ENCODE measurements at places on chromosomes 2 and 18.

DNA sequence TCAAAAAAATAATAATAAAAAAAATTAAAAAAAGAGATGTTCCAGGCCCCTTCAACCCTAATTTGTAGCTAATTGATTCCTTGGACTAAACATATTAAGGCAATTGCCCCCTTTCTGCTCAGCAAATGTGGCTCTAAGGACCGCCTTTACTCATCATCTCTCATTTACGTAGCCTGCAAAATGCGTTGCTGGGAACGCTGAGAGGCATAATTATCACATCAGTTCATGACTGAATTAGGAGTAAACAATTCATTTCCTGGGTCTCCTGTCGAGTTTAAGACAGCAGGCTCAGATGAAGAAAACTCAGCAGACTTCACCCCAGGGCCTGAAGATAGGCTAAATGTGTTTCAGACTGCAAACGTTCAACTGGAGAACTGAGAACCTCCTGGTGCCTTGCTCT is 413.5 kb downstream of the NBAS start:
- DNase-seq: no peak

GRCh38 chr2:88171966-88172365 is 1.8 kb downstream of the THNSL2 start:
- no peak for DNase-seq

DNA sequence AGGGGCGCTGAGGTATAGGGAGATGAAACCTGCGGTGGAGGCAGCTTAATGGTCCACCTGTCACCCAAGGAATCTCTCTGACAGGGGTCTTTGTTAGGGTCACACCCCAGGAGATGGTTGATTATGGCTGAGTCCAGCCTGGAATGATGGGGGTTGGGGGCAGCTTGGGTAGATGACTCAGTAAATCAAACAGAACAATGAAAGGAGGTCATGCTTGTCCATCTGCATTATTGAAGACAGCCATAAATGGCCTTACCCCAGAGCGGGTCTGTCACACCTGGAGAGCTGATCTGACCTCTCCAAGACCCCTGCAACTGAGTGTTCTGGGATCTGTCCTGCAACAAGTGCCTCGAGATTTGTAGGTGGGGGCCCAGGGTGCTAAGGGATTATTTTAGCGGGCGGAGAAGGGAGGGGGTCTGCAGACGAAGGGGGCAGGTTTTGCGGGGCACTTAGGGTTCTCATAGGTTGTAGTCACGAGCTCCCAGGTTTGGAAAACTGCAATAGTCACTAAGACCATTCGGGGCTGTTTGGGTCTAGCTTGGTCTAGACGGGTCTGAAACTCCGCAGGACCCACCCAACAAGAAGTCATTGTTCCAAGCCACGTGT is 771 bp upstream of the IGFBP2 start:
- DNase-seq: no peak

DNA sequence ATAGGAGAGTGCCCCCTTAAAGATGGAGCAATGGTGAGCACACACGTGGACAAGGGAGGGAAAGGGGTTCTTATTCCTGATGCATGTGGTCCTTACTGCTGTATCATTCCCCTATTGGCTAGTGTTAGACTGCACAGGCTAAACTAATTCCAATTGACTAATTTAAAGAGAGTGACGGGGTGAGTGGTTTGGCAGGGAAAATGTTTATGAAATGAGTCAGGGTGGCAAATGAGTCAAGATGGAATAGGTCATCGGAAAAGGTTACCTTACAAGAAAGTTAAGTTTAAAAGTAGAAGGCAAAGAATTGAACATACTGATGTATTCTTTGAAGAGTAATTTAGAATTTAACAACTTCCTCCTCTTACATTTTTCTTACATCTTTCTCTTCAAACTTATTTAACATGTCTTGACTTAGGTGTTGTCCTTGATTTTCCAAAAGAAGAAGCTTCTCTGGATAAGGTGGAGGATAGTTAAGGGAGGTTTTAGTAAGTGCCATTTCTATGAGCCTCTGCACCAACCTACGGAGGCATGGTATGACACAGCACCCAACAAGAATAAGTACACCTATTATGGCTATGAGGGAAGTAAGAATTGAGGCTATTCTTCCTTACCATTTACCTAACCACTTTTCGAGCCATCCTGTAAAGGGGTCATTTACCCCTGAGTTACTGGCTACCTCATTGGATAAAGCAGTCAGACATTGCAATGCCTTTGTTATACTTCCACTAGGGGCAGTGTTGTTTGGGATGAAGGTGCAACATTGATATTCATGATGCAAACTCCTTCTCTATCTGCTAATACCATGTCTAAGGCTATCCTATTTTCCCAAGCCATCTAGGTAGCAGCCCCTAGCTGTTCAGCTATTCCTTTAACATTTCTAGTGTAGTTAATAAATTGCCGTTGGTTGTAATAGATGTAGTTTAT is 1345.8 kb upstream of the LRRTM1 start:
- DNase-seq: no peak

- no peak for DNase-seq
Measured at GRCh38 chr2:156884216-156884615, 373.3 kb upstream of the GALNT5 start.

DNA sequence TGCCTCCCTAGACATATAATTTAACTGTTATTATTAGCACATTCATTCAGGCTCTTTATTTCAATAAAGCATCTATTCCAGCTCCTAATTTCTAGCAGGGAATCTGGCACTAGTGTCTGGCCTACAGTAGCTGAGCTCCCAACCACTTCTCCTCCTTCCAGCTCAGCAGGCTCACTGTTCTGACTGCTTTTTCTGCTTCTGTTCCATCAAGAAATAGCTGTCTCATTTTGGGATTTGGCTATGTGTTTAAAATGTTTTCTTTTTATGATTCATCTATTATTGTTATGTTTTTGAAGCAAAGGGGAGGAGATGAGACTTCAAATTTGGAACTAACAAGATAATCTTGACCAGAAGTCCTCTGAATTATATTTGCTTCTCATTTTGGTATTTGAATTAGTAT is 172.7 kb upstream of the SMAD7 start:
- no peak for DNase-seq

GRCh38 chr2:211598238-211598637 is 940.4 kb downstream of the ERBB4 start:
- no peak for DNase-seq

GRCh38 chr18:10482363-10482984 is 28.0 kb downstream of the APCDD1 start:
- no peak for DNase-seq

GRCh38 chr18:51107082-51107481 is 77.1 kb downstream of the SMAD4 start:
- no peak for DNase-seq

DNA sequence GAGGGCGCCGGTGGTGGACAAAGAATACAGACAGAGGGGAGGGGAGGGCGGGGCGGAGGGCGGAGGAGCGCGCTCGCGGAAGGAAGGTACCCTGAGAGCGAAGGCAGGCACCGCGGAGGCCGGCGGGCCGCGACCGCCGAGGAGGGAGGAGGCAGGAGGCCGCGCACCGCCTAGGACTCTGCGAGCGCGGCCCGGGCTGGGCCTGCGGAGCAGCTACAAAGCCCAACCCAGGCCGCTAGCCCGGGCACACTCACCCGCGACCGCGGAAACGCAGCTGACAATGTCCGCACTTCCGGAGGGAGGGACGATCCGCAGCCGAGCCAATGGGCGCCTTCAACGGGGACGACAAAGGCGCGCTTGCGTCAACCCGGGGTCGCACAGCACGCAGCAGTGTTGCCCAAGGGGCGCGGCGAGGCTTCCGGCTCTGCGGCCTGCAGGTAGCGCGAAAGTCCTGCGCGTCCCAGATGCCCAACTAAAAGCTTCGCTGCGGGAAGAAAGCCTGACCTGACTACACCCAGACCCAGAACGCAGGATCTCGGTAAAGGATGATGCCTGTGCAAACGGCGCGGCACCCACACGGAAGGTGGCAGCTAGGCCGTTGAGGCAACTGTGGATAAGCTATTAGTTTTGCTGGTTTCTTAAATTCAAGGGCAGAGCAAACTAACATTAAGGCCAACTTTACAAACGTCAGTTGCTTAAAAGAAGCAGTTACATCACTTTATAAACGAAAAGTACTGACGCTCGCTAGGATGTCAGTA is at the start of gene C18orf32:
C18orf32 (minus strand) TSS at position 282 of the 758 bp plus-strand sequence. CDS start 3,486 bp downstream, outside the sequence.
- DNase-seq: peak; percentile 88

Measured in stimulated activated CD4-positive, alpha-beta T cell treated with anti-CD3 and anti-CD28 coated beads, Interleukin-12 subunit alpha, Interleukin-12 subunit beta, amount 100 ng/mL, for 48 hours (primary cell).